ENCODE measurements at places on chromosomes 1 and 21. TPM values are rescaled to one million over a fixed set of nuclear protein-coding genes. Genes with fewer than 3 reads are reported as not detected.
A peak's percentile ranks its signal among the peaks of the same experiment; 100 is the strongest.

The FMN2 gene
- 8.1 TPM for total RNA-seq

DNA sequence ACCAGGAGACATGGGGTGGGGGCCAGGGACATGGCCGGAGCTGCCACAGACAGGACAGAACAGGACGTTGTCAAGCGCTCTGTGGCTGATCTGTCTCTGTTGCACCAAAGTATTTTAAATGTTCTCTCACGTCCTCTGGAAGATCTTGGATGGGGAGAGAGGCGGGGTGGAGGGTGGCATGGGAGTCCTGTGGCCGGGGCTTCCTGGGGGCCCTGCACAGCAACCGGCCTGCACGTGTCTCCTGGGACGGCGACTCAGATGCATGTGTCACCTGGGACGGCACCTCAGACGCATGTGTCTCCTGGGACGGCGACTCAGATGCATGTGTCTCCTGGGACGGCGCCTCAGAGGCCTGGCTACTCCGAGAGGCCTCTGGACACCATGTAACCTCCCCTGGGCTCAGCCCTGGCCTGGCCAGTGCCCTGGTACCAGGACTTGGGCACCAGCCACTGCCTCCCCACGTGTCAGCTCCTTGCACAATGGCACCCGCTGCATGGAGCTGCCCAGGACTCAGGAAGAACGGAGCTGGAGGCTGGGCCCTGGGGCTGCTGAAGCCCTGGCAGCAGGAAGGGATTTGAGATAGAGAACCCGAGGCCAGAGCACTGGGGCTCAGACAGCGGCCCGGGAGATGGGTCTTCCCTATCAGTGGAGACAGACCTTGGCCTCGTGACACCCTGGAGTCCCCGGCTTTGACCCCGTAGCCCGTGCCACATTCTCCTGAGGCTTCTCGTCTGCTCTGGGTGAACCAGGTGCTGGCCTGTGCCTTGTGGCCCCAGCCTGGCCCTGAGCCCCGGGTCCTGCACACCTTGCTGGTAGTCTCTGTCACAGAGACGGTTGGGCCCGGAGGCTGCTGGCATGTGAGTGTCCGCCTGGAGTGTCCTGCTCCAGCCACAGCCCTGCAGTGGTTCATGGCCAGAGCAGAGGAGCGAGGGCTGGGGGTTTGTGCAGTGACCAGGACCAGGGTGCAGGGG is 14.7 kb upstream of the SLC19A1 start:
- DNase-seq, result peak; percentile 18

- no peak for DNase-seq
Measured at GRCh38 chr1:67201891-67202290, 35.6 kb downstream of the IL23R start.

GRCh38 chr1:29469457-29469856 is 233.1 kb downstream of the PTPRU start:
- DNase-seq, result no peak

DNA sequence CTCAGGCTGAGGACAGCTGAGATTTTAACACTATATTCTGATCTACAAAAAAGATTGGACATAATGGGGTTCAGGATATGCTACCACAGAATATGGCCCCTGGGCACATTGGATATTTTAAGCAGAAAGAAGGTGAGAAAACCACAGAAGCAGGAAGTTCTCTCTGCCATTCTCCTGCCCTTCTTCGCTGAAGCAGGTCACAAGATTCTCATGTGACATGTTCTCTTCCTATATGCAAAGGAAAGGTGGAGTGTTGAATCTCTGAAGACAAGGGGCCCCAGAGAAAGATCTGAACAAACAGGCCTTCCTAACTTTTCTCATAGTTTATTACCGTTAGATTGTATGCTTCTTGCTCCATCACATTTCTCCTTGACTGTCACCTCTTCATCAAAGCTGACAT is 285.7 kb downstream of the S1PR1 start:
- no peak for DNase-seq

- no peak for DNase-seq
Measured at GRCh38 chr1:171588230-171588629, 33.8 kb upstream of the MYOCOS start.

The GLIS1 gene
- total RNA-seq, result 1.6 TPM

GRCh38 chr21:44297525-44298290 is 2.1 kb upstream of the PFKL start:
- peak; percentile 81 for DNase-seq

All from fibroblast of the aortic adventitia (primary cell).